ENCODE measurements at places on chromosomes 7 and 10. TPM values are rescaled to one million over a fixed set of nuclear protein-coding genes. Genes with fewer than 3 reads are reported as not detected.

The CRHR2 gene
- total RNA-seq = not detected

The TMEM225B gene
- total RNA-seq = 0.89 TPM

The FAM24B gene
- 2.1 TPM for total RNA-seq

The ESYT2 gene
- 123 TPM for total RNA-seq

The AGAP9 gene
- total RNA-seq = 4.8 TPM
